H7 (cell line): ENCODE measurements at places on chromosomes 1 and 21.
A peak's percentile ranks its signal among the peaks of the same experiment; 100 is the strongest.

DNA sequence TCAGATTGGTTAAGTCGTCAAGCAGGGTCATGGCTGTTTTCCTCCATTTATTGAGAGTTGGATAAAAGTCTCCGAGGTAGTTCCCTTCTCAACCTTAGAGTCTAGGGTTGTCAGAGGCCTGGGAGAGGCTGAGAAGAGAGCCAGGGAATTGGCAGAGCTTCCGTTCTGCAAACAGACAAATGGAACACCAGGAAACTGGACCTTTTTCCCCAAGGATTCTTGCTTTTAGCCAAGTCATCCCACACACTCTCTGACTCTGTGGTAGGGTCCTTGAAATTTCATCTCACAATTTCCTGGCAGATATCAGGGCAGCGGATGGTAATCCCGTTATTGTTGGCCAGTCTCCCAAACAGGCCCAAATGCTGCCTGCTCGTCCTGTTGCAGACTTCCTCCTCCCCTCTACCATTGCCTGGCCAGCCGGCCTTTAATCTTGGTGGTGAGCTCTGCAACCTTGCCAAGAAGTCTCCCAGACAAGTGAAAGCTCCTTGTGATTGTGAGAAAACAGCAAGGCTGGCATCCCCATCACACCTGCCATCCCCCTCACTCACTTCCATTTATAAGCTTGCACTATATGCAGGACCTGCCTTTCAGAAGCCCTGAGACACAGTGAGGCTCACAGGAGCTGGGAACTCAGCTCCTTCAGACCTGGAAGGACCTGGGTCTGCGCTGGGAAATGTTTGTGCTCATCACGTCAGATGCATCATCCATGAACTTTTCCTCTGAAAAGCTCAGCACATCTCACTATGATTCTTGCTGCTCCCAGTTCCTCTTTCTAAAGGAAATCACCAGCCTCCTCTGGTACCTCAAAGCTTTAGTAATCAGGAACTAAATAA lies 13.7 kb upstream of the SRP9 start:
- no peak for DNase-seq

DNA sequence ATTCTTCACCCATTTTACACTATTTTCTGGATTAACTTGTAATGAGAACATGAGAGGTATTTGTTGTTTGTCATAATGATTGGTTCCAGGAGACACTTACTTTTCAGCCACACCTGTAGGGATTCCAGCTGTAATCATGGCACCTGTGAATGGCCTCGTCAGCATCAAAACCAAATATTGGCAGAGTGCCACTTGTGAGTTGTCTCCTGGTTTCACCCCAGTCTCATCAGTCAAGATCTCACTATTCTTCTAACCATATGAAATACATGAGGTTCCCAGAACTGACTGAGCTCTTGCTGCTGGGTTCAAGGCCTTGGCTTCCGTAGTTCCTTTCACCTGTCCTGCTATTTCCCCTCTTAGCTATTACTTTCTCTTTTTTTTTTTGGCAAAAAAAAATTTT lies 246.6 kb upstream of the ADGRL2 start:
- no peak for DNase-seq

DNA sequence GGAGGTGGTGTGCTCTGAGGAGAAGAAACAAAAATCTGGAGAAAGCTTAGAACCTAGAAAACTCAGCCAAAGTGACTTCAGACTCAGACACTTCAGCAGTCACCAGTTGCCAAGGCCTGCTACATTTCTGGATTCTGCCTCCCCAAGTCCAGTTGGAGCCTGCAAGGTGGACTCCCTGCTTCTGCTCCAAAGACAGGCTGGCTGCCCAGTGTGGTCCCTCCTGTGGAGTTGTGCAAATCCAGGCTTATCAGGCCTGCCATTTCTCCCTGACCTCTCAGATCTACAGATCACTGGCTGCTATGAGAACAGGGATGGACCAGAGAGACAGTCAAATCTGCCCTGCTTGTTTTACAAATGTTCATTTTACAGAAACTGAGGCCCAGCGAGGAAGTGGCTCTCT lies 9.9 kb downstream of the CACHD1 start:
- no peak for DNase-seq

GRCh38 chr1:228860911-228861831 lies 125.9 kb downstream of the RHOU start:
- no peak for DNase-seq

- no peak for DNase-seq
These were observed 99.5 kb downstream of the UBE2U start for GRCh38 chr1:64302971-64303370.

DNA sequence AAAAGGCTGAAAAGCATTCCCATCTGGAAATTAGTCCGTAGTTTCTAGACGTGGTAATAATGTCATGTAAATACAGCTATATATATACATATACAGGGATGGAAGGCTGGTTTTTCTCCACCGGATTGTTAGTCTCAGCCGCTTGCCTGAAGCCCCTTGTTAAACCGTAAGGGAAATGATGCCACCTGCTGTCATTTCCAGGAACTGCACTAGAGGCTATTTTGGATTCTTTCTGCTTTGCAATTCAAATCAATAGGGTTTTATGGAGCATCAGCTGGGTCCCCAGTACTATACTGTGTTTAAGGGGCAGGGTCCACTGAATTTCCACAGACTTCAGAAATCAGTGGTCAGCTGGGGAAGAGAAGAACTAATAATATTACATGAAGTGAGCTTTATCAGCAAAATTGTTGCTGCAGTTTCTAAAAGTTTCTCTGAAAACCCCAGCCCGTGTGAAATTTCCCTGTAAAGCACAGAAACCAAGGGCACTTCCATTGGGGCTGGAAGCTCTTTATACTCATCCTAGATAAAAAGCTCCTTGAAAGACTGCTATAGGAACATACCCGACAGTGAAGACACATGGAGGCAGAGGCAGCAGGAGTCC lies 33.8 kb upstream of the MPZL1 start:
- peak; percentile 80 for DNase-seq

- DNase-seq = peak; percentile 96
These were observed 20.0 kb upstream of the GPR153 start for GRCh38 chr1:6280761-6281451.

GRCh38 chr21:42862774-42863503 lies 16.4 kb downstream of the WDR4 start:
- DNase-seq = peak; percentile 80

- no peak for DNase-seq
These were observed 324.8 kb downstream of the SMYD3 start for GRCh38 chr1:246182149-246182851.

DNA sequence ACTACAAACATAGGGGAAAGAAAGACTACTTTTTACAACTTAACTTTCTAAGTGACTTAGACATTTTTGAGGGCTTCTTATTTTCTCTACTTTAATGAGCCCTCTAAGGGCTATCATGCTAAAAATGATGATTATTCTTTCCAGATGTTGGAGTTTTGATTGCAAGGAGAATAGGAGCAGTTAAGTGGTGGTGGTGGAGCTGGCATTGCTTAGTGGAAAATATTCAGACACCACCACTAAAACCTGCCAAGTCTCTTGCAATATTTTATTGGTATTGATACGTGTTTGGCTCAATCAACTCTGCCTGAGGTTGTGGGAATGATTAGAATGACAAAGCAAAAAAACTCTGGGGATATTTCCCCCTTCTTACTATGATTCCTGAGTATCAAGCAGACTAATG lies 82.6 kb upstream of the PTGFR start:
- no peak for DNase-seq

DNA sequence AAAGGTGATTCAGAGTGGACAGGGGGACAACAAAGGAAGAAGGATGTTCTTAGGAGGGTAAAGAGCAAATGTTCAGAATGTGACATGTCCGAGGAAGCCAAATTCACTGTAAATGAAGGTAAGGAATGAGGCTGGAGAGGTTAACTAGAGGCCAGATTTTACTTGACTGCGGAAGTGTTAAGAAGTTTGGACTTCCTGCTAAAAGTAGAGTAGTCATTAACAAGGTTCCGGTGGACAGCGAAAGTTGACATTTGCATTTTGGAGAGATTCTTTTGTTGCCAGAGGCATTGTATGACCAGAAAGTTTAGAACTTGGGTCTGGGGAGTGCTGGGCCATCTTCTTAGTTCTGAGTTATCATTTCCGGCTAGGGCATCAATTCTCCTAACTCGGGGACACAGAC lies 7.2 kb upstream of the ERRFI1 start:
- no peak for DNase-seq

GRCh38 chr1:67880056-67880601 lies 46.9 kb upstream of the GNG12 start:
- DNase-seq = no peak

GRCh38 chr1:18419113-18419844 lies 61.5 kb upstream of the KLHDC7A start:
- DNase-seq = no peak

DNA sequence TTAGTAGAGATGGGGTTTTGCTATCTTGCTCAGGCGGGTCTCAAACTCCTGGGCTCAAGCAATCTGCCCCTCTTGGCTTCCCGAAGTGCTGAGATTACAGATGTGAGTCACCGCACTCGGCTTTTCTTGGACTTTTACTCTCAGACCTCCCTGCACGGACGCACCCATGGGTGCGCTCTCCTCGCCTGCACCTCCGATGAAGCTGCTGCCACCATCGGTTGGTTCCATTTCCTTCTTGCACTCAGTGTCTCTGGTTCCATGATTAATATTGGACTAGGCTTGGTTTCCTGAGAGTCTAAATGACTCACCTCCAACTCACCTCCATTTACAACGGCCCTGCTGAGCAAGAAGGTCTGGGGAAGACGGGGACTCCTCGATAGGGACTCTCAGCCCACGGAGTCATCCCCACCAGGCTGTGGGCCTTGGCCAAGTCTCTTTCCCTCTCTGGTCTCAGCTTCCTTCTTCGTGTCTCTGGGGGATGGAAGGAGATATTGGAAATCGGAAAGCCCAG lies 6.7 kb upstream of the TNFRSF8 start:
- no peak for DNase-seq
